H9 (cell line): ENCODE measurements at places on chromosomes 6 and 20.
A peak's percentile ranks its signal among the peaks of the same experiment; 100 is the strongest.

DNA sequence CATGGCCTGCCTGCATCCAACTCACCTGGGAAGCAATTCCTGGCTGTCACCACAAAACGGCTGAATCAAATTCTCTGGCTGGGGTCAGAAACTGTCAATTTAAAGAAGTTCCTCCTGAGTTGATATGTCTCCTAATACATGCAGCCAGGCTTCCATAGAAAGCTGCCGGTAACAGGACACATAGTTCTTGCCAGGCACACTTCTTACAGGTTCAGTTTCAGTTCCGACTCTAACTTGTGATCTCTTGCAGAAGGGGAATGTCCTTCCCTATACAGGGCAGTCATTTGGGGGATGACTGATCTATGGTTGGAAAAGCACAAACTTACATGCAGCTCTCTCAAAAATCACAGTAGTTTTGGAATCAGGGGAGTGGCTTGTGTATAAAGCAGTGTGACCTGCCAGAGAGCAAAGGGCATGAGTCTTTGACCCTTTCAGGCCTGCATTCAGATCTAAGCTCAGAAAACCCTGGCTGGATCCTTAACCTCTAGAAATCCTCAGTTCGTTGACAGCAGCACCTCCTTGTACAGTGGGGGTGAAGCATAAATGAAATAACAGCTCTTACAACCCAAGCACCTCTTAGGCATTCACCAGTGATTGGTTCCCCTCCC, 195.6 kb downstream of the SCP2D1 start:
- DNase-seq, result no peak

DNA sequence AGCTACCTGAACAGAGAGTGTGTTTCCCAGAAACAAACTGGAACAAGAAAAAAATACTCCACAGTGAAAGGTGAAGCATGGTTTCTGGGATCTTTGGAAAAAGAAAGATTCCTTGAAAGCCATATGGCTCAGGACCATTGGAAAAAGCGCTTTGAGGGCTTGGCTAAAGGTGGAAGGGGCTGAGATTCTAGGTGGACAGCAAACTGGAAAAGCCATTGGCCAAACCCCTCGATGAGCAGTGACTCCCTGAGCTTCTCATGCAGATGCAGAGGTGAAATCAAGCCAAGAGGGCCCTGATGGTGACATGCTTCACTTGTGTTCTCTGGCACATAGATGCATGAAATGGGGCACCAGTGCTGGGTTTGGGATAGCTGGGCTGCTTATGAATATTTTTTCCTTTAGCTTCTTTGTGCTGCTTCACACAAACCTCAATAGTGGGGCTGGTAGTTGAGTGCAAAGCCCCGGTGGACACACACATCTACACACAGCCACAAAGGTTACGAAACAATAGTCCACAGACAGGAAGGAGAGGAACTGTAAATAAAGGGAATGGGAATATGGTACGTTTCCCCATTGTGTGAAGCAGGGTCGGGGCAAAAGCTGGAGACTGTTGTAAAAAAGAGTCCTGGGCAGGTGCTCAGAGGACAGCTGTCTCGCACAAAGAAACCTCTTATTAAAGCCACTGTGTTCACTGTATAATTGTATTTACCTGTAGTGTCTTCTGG, 117.8 kb downstream of the FOXA2 start:
- no peak for DNase-seq

DNA sequence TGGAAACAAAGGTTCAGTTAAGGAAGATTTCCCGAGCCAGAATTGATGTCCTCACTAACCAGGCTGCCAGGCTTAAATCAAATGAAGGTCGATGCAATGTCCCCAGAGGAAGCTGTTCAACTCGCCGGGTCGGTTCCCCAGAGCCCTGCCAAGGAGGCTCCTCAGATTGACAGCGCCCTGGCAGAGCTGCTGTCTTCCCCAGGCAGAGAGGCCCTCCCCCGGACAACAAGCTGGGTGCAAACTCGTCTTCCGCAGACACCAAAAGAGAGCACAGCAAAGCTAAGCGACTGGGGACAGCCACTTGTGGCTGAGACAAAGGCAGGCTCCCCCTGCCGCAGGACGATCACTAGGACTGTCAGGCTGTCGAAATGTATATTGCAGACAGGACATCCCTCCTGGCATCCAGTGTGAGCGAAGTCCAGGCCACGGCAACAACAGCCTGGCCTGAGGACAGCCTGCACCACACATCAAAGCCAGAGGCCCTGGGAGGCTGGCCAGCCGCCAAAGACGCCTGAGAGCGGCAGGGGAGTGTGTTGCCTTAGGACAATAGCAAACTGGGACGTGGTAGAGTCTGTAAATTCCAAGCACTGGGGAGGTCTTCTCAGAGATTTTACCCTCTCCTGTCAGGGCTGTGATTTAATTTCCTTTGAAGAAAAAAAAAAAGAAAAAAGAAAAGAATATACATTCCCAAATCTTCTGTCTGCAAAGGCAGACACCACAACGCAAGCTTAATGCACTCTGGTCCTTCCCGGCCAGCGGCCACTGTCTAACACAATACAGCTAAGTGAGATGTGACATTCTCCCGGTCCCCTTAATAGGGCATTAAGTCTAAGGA, 99.1 kb downstream of the HIVEP2 start:
- DNase-seq, result peak; percentile 71

DNA sequence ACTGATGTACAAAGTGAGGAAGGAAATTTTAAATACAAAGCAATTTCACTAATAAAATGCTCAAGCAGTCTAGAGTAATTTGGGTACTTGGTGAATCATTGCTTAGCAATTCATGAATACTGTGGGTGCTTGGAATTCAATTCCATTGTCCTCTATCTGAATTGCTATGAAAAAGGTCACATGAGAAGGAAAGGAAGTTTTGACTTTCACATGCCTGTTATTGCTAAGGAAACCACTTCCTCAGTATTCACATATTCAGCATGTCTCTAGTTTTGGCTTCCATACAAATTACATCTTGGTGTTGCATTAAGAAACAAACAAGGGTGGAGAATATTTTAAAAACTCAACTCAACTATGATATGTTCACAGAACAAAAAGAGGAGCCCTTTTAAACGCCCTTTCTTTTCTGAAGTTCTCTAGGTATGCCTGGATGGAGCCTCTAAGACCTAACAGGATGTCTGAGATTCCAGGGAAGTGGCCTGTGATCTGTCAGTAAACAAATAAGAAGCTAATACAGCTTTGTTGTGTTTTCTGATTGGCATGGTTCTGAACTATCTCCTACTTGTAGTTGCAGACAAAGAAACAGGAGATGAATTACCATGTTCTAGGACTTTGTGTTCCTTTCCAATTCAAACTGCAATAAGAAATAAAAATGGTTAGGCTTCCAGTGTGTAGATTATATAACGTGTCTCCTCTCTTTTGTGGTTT, 190.4 kb downstream of the OGFRL1 start:
- no peak for DNase-seq

GRCh38 chr20:50993876-50994275, 29.0 kb downstream of the KCNG1 start:
- DNase-seq, result no peak

DNA sequence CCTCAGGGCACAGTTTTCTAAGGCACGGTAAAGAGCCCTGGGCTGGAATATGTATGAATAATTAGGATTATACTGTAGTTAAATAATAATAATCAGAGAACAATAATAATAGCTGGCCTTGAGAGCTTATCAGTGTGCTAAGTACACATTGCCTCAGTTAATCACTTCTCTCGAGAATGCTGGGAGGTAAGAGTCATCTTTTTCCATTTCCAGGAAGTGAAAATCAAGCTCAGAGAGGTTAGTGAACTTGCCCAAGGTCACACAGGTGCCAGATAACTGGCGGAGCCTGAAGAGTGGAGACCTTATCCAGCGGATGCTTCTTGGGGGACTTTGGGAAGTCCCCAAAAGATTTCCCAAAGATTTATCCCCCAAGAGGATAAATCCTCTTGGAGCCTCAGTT, 19.4 kb upstream of the CBFA2T2 start:
- no peak for DNase-seq

DNA sequence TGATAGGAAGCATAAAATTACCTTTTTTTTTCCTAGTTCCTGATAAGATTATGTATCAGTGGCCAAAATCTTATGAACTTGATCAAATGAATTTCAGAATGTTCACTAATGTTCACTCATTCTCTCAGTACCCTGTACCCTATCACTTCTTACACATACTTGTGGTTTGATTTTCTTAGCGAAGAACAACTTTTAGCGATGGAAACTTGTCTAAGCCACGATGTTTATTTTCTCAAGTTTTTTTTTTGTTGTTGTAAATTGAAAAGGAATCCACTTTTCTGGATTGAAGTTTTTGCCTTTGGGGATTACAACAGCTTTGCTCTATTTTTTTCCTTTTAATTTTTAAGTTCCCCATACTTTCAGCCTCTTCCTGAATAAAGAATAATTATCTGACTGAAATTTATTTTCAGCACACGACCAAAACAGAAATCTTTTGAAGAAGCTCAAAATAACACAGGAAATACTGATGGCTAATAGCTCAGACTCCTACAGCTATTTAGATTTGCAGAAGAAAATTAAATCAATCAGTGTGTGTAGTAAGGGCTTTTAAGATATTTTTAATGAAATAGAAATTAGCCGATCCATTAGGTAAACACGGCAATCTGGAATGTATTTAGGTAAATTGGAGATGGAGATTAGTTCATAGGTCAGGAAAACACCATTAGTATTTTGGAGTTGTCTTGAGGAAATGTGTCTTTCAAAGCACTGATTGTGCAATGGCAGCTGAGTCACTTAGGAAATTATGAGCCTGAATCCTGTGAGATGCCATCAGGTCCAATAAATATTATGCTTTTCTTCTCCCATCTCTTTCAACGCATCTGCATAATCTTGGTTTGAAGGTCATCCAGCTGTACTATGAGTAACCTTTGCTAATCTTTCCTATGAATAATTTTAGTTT, 217.5 kb downstream of the GJA1 start:
- no peak for DNase-seq

GRCh38 chr6:14626556-14626955, 509.0 kb downstream of the CD83 start:
- no peak for DNase-seq

- no peak for DNase-seq
Measured at GRCh38 chr6:95280686-95281273, 296.6 kb upstream of the MANEA start.

DNA sequence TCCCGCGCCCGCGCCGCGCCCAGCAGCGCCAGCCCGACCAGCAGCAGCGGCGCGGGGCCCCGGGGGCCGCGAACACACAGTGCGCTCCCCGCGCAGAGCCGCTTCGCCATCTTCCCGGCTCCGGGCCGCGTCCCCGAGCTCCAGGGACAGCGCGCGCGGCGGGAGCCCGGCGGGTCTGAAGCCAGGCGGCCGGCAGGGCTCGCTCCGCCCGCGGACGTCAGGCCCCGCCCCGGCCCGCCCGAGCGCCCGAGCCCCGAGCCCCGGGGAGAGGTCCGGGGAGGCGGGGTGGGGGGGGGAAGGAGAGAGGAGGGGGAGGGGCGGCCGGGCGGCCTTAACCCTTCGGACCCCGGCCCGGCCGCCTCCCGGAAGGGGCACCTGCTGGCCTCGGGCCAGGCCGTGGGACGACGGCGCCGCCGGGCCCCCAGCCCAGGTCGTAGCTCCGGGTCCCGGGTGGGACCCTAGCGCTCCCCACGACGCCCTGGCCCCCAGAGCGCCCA, at the start of gene LAMA5:
Gene LAMA5, minus strand, starts transcription at position 177 of the 497 bp plus-strand sequence. Its CDS starts 67 bp downstream, at position 110.
- peak; percentile 76 for DNase-seq

GRCh38 chr6:138503881-138504680, 4.8 kb upstream of the NHSL1 start:
- no peak for DNase-seq

GRCh38 chr6:80330961-80331360, 224.5 kb downstream of the BCKDHB start:
- DNase-seq, result no peak

- DNase-seq, result no peak
Measured at GRCh38 chr6:114049367-114049966, 78.5 kb upstream of the HDAC2 start.

DNA sequence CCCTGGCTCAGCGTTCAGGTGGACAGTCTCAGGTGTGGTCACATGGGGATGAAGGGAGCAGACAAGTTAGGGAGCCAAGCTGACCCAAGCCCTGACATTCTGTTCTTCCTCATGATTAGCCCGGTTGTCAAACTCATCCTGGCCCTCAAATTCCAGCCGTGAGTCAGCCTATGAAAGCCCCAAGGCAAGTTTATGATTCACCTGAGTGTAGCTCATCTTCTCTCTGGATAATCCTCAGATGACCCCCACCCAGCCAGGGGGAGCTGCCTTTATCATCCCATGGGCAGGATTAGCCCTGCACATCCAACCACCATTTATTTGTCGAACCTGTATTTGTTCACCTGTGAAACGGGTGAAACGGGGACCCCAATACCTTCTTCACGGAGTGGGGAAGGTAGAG, 161.9 kb downstream of the DHX35 start:
- DNase-seq, result no peak

- DNase-seq, result no peak
Measured at GRCh38 chr6:166954118-166954713, 2.1 kb downstream of the RNASET2 start.

DNA sequence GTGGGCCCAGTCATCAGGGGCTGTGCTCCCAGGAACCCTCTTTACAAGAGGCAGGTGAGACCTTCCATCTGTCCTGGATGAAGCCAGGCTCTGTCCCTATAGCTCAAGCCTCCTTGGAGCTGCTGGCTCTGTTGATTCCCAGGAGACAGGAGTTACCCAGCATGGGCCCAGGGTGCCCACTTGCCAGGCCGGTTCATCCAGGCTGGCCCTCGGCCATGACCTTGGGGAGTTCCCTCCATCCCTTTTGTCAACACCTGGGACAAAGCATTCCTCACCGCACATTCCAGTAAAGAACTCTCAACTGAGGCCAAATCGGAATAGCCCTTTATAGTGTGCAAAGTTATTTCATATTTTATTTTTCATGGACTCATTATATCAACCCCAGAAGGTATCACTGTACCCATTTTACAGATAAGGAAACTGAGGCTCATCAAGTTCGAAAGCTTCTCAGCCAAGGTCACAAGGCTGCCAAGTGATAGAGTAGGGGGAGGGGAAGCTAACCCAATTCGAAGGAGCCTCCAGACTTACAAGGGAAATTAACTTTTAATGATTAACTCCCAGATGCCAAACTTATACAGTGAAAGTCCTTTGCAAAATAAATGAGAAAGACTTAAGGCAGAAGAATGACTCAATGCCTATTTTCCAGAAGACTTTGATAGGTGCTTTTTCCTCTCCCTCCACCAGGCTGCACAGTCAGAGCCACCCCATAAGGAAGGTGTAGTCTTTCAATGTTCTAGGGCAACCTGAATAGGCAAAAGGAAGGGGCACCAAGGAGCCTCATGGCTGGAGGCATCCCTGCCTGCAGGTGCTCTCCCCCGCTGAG, 18.5 kb downstream of the SDC4 start:
- no peak for DNase-seq

DNA sequence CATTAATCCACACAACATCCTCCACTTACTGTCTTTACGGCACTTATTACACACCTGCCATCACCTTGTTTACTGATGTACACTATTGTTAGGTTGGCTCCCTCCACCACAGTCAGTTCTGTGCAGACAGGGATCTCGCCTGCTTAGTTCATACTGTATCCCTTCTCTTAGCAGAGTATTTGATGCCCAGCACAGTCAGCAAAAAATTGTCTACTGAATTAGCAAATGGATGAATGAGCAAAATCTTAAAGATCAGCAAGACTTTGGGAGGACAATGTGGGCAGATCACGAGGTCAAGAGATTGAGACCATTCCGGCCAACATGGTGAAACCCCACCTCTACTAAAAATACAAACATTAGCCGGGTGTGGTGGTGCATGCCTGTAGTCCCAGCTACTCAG, 109.8 kb upstream of the ATXN1 start:
- no peak for DNase-seq
